ENCODE measurements at places on chromosomes 6 and 20. TPM values are rescaled to one million over a fixed set of nuclear protein-coding genes. Genes with fewer than 3 reads are reported as not detected.

PEDS1 gene
- 22.6 TPM for polyA plus RNA-seq

EPPIN gene
- not detected for polyA plus RNA-seq

TRIM31 gene
- not detected for polyA plus RNA-seq

- no peak for DNase-seq
These were observed 9.0 kb downstream of the MOXD1 start for GRCh38 chr6:132392270-132392646.

DNA sequence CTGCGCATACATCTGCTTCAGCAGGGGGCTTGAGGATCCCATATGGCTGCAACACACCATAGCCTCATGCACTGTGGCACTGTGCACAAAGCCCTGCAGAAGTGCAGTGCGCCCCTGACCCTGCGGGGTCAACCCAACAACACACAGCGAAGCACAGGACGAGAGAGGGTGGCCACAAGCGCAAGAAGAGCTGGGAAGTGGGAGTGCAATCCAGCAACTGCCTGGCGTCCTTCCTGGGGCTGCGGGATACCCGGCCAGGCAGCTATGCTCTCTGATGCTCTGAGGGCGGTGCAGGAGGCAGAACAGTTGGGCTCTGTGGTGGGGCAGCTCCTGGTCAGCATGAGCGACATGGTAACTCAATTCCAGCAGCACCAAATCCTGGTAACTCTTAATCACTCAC, 5.6 kb upstream of the ACSS1 start:
- no peak for DNase-seq

- no peak for DNase-seq
These were observed 35.1 kb downstream of the MAP3K5 start for GRCh38 chr6:136757150-136757549.

TNF gene
- polyA plus RNA-seq = 5.2 TPM

GRCh38 chr20:61449057-61449609, 197.1 kb downstream of the CDH4 start:
- no peak for DNase-seq

- DNase-seq = peak; percentile 80
These were observed 96.7 kb upstream of the BACH2 start for GRCh38 chr6:90393232-90393884.

BPI gene
- not detected for polyA plus RNA-seq

PAX1 gene
- polyA plus RNA-seq = not detected

- no peak for DNase-seq
These were observed 170.2 kb downstream of the ZDHHC14 start for GRCh38 chr6:157551041-157551832.

ARMH2 gene
- not detected for polyA plus RNA-seq

GRCh38 chr6:7991536-7991935, 72.7 kb downstream of the BLOC1S5 start:
- DNase-seq = no peak

MAVS gene
- polyA plus RNA-seq = 3.3 TPM

- DNase-seq = peak; percentile 50
These were observed 10.7 kb downstream of the DLL1 start for GRCh38 chr6:170279977-170280688.

ABHD16B gene
- not detected for polyA plus RNA-seq

GRCh38 chr6:5537132-5537531, 275.8 kb downstream of the FARS2 start:
- no peak for DNase-seq

PROCR gene
- polyA plus RNA-seq = not detected

DNA sequence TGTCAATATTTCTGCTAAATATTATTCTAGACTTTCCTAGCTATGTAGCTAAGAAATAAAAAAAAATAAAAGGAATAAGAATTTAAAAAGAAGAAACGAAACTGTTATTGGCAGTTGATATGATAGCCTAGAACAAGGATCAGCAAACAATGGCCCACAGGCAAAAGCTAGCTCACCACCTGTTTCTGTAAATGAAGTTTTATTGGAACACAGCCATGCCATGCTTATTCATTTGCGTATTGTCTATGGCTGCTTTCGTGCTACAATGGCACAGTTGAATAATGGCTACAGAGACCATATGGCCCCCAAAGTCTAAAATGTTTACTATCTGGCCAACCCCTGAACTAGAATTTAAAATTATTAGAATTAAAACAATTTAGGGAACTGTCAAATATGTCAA, 952.6 kb upstream of the MAP3K7 start:
- DNase-seq = no peak

DNA sequence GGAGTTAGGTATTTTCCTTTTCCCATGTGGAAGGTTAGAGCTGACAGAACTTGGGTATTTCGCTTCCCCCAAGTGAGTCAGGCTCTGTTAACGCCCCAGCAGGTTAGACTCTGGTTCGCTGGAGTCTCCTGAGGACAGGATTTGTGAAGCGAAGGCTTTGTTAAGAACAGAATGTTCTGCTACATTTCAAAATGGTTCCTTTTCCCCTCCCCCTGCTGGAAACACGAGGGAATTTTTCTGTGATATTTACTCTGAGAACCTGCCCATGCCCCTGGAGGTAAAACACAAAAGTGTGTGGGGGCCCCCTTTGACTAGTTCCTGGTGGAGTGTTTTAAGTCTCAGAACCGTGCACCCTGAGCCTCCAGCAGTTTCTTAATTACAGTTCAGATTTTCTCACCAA, 731.4 kb upstream of the CITED2 start:
- no peak for DNase-seq

DNA sequence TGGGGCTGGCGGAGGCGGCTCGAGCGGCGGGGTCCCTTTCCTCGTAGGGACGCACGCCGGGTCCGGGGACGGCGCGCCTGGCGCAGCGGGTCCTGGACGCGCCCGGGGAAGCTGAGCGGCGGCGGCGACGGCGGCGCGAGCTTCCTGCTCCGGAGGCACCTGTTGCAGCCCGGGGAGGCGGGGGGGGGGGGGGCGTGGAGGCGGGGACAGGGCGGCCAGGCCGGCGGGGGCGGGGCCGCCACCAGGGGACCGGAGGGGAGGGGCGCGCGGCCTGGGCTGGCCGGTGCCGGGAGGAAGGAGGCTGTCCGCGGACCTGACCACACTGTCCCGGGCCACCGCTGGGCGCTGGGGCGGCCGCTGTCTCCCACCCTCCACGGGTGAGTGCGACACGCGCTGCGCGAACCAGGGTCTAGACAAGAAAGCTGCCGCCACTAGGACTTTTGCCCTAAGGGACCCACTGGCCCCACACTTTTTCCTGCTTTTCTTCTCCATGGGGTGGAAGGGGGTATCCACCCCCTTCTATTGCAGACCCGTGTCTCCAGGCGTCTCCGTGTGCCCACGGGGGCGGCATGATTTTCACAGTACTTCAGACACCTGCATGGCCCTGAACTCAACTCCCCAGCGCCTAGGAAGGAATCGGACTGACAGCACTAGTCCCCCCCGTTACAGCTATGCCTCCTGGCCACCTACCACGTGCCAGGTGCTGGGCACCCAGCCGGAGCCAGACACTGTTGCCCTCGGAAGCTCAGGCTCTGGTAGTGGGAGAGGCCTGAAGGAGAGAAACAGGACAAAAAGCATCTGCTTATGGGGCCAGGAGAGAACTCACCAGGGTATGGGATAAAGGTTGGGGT, at the start of gene NFATC2:
NFATC2 (minus strand) TSS at position 149 of the 851 bp plus-strand sequence. CDS start 220 bp downstream, outside the sequence.
- DNase-seq = peak; percentile 80

ARHGAP18 gene
- 2.1 TPM for polyA plus RNA-seq
